ENCODE measurements at places on chromosomes 16 and 17.
A peak's percentile ranks its signal among the peaks of the same experiment; 100 is the strongest.

DNA sequence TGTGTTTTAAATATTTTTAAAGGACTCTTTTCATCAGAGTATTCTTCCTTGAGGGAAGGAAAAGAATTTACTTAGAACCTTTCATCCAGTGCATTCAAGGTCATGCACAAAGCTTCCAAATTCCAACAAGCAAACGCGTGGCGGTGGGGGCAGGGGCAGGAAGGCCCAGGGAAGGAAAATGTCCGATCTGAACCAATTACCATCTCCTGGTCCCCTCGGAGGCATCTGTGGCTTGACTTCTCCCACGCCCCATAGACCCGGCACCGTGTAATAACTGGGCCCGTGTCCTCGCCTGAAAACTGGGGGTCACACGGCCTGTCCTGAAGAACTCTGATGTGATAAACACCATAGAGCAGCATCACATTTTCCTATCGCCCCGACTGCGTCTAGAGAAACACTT, 18.3 kb downstream of the MEAK7 start:
- DNase-seq: no peak

- no peak for DNase-seq
Measured at GRCh38 chr17:50146927-50147665, 3.4 kb downstream of the PPP1R9B start.

DNA sequence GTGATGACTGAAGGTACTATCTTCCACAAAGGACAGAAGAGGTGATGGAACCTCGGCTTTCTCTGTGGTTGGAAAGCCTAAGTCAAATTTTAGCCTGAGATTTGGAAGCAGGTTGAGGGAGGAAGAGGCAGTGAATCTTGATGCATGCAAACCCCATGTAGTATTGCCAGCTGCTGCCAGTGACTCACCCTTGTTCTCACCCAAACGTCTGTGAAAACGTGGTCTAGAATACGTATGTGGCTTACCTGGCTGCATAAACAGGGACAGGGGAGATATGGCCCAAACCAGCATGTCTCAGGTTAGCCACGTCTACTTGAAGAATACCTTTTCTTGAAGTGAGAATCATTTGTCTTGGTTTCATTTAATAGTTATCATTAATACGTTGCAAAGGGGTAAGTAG, 438.0 kb upstream of the MAF start:
- DNase-seq: no peak

DNA sequence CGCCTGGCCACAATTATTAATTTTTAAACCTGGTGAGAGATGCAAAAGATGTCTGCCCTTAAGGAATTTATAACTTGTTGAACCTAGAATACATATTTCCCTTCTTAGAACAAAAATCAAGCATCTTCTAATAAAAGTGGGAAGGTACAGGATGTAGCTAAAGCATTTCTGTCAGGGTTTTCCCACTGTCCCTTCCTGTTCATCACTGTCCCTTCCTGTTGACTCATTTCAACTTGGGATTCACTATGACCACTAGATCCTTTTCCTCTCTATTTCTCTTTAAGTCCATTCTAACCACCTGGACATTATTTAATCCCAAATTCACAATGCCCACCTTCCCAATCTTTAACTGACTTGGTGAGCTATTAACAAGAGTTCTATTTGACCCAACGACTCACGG, 33.9 kb upstream of the CDRT4 start:
- DNase-seq: no peak

DNA sequence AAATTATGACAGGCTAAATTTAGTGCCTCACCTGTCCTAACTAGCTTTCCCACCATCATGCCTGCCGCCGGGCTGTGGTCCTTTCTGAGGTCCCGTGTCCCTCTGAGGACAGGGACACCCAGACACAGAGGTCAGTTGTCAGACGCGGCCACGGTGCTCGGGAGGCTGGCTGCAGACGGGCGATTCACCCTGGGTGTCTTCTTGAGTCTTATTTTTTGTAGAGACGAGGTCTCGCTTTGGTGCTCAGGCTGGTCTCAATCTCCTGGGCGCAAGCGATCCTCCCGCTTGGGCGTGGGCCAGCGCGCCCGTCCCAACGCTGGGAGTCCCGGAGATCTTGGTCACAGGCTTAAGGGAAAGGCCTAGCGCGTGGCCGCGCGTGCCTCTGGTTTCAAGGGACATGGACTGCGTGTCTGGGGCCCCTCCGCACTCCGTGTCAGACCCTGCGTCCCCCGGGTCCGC, 797 bp upstream of the RAB11FIP3 start:
- DNase-seq: no peak

DNA sequence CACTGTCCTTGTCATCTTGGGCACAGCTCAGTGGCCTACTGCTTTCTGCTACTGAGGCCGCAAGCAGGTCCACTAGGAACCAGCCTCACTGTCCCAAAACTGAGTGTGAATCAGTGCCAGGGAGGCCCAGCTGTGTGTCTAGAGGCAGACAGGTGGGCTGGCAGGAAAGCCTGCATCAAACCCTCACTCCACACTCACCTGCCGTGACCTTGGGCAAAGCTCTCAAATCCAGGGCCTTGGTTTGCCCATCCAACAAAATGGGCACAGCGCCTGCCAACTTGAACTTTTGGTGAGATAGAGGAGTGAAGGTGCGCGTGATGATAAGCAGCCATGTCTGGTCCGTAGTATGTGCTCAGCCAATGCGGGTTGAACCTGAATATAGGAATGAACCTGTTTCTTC, 14.8 kb downstream of the ATP2C2 start:
- DNase-seq: no peak

DNA sequence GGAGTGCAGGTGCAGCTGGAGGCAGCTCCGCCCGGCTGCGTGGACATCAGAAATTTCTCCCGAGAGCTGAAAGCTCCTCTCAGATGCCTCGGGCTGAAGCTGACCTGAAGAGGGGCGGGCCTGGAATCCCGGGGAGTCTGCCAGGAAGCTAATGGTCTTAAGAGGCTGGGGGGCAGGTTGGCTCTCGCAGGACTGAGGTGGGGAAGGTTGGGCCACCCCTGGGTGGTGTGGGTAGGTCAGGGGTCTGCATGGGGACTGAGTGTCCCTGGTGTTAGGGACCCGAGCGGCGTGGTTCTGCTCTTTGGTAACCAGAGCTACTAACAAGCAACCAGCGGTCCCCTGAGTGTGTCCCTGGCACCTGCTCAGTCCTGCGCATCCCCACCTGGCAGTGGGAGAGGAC, 3.5 kb downstream of the CHMP6 start:
- DNase-seq: no peak

DNA sequence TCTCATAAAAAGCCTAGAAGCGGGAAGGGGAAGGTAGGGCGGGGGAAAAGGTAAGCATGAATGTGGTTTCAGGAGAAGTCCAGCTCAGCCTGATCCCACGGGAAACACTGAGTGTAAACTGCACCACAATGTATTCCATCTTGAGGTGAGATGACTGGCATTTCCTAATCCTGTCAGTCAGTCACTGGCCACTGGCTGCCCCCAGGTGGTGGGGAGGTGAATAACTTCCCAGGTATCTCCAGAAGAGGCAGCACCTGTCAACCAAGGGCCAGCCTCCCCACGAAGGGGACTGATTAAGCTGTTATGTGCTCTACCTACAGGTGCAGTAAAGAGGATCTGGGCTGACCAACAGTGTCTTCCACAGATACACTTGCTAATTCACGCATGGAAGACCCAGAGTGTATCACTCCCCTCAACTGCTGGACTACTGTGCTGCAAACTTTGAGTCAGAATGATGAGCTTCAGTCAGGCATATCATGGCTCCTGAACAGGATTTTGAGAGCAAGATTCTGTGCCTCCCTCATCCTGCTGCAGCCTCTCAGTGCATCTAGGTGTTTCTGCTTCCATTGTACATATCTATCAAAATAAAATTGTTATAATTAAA, 108.5 kb upstream of the CCL2 start:
- DNase-seq: peak; percentile 11

GRCh38 chr17:17499402-17500145, 3.4 kb upstream of the RASD1 start:
- no peak for DNase-seq

DNA sequence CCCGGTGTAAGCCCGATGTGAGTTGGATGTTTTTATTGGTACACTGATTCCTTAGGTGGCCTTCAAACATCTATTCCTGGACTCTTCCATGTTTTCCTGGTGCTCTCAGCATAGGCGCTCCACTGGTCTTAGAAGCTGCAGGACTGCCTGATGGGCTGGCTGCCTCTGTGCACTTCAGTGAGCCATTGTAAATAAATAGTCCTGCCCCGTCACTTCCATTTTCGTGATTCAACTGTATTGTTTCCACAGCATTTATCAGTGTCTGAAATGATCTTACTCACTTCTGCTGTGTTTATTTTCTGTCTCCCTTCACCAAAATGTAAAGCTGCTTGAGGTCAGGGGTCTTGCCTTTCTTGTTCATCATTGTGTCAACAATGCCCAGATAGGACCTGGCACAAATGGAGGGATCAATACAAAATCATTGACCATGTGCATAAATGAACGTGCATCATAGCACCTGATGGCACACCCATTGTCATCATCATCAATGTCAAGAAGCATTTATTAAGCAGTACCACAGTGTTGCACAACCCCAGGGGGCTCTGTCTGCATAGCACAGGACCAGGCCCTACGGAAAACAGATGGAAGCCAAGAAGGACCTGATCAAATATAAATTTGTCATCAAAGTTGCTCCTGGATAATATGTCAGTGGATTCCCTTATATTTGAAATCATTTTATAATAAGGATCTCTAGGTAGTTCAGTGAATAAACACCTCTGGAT, 66.6 kb upstream of the CPHXL start:
- DNase-seq: no peak

- no peak for DNase-seq
Measured at GRCh38 chr17:83053739-83054451, 25.5 kb upstream of the METRNL start.

- no peak for DNase-seq
Measured at GRCh38 chr16:47991491-47991890, 164.3 kb downstream of the ABCC12 start.

- DNase-seq: no peak
Measured at GRCh38 chr16:81212830-81213465, 25.5 kb upstream of the BCO1 start.

- DNase-seq: no peak
Measured at GRCh38 chr17:57408071-57408811, 151.9 kb downstream of the MSI2 start.

DNA sequence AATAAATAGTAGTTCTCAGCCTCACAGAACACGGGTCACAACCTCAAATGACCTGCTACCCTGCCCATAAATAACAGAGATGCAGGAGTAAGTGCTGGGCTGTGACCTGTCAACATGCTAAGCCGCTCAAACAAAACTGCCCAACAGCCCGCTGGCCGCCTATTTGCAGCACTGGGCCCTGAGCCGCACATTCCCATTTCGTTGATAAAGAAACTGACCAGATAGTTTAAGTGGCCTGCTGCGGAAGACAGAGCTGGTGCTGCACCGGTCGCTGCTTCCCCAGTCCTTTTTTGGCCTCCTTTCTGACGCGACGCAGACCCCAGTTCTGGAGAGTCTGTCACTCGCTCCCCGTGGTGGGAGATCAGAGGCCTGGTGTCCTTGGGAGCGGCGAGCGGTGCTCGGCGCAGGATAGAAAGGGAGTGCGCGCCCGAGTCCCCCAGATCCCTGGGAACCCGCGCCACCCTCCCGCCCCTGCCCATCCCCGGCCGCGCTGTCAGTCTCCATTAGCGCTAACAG, 349 bp upstream of the SLC6A2 start:
- DNase-seq: no peak

- no peak for DNase-seq
Measured at GRCh38 chr16:64711026-64711425, 410.8 kb downstream of the CDH11 start.

DNA sequence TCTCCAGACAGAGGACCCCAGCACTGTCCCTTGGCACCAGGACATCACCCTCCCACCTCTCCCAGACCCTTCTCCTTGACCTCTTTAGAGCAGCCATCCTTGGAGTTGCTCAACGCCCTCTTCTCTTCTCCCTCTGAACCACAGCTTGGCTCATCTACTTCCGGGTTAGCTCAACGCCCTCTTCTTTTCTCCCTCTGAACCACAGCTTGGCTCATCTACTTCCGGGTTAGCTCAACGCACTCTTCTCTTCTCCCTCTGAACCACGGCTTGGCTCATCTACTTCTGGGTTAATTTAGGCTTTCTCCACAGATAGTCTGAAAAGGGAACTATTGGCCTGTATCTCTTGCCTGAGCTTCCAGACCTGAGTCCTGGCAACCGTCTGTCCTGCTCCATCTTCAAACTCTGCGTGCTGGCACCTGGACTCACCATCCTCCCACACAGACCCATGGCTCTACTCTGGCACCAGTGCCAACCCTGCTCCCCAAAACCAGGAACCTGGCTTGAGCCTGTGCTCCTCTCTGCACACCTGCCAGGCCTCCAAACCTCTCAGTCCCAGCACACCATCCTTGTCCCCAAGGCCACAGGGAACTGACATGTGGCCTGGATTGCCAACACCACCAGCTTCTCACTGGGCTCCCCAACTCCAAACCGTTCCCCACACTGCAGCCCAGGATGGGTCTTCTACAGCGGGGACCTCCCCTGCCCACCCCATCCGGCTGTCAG, 25.3 kb upstream of the FAAP100 start:
- no peak for DNase-seq

DNA sequence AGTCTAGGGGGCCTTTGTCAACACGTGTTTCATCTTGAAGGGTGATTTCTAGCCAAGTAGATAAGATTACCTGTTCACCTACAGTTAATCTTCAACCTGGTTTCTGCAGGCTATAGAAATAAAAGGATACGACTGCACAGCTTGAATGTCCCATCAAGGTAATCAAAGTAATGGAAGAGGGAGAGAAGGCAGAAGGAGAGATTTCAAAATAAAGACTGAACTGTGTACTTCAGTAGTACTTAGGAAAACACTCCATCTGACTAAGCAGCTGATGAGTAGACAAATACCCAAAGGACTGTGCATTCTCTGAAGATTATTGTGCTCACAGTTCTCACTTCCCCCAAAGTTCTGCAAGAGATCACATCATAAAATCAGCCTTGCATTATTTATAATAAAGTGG, 5.8 kb upstream of the RFFL start:
- no peak for DNase-seq

All from stimulated activated CD4-positive, alpha-beta T cell treated with anti-CD3 and anti-CD28 coated beads, TNF-alpha, amount 100 ng/mL, for 24 hours (primary cell).